ENCODE measurements at places on chromosomes 1 and 21.

DNA sequence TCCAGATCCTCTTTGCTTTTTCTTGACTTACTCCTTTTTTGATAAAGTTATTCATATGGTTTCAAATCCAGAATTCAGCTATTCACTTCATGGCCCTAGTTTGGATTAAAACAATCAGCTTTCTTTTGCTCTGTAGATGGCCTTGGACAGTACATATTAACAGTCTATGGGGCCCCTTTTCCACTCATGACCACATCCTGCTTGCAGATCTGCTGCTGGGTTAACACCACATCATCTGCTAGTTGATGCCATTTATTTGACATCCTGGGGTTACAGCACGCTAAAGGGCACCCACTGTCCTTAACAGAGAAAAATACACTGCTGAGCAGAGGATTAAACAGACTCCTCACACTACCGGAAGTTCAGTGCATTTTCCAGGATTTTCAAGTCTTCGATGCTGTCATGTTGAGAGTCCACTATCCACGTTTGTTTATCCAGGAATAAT lies 941 bp upstream of the IFI16 start:
- peak; percentile 36 for DNase-seq

DNA sequence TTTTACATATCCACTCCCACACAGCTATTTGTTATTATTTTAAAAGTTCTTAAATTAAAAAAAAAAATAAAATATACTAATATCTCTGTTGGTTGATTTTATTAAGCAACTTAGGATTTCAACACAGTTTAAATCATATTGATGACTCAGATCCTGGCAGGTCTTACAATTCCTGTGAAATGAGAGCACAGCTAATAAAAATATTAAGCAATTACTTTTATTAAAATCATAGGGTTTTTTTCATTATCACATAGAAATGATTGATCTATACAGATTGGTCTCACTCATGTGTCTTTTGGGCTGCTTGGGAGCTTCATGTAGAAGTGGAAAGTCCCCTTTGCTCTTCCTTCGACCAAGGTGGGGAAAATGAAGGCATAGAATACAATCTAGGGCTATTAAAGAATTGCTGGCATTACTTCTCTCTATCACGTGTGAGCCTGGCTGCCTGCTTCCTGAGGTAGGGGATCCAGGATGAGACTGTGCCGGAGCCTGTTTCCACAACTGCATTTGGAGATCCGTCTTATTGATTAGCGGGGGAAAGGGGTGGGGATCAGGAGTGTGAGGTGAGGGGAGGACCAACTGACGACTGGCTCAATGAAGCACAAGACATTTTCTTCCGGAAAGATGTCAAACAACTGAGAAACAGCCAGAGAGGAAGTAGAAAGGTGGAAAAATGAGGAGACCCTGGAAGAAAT lies 858.0 kb downstream of the USP25 start:
- no peak for DNase-seq

- DNase-seq: no peak
These were observed 30.8 kb downstream of the KCNA3 start for GRCh38 chr1:110643879-110644472.

GRCh38 chr1:204370176-204370575 lies 10.4 kb upstream of the PLEKHA6 start:
- DNase-seq: no peak

GRCh38 chr1:18245647-18246046 lies 138.0 kb downstream of the IGSF21 start:
- no peak for DNase-seq

DNA sequence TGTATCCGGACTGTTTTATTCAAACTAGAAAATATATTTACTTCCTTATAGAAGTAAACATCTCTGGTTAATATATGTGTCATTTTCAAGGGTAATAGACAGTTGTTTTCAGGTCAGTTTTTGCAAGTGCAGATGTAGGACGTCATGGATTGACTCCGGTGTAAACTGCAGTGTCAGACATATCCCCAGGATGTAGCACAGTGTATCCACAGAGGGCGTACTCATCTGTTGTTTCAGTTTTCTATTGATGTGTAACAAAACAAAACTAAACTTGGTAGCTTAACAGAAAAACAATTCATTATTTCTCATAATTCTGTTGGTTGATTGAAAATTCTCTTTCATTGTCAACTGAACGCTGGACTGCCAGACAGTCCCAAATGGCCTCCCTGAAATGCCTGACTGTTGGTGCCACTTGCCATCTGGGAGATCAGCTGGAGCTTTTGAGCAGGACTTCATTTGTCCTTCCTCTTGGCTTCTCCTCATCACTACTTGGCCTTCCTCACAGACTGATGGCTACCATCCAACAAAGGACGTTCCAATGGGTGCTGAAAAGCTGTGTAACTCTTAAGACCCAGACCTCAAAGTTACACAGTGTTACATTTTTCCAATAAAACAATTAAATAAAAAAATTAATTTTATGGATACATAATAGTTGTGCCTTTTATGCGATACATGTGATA lies 181.6 kb downstream of the NCAM2 start:
- no peak for DNase-seq

- DNase-seq: peak; percentile 3
These were observed 852 bp downstream of the KTI12 start for GRCh38 chr1:52032785-52033131.

- DNase-seq: no peak
These were observed 29.1 kb downstream of the LAMB3 start for GRCh38 chr1:209622841-209623829.

DNA sequence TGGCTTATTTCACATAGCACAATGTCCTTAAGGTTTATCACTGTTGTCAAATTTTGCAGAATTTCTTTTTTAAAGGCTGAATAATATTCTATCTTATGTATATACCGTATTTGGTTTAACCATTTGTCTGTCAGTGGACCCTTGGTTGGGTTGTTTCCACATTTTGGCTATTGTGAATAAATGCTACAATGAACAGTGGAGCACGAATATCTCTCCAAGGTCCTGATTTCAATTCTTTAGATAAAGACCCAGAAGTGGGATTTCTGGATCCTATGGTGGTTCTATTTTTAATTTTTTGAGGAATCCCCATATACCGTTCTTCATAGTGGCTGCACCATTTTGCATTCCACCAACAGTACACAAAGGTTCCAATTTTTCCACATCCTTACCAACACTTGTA lies 5.8 kb upstream of the ZBTB17 start:
- DNase-seq: no peak

DNA sequence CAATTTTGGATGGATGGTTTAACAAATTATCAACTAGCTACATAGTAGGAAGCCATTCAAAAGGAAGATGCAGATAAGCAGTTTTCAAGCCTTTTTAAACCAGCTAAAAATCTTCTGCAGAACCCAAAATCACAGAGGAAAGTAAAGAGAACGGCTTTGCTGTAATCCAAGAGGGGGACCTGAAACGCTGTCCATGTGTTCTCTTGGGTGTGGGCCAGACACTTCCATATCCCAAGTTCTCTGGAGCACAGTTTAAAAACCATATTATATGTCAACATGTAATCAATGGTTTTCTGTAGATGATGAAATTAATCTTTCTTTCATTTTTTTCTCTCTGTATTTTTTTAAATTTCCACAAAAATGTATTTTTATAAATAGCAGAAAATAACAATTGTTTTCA lies 90.5 kb downstream of the SELENOF start:
- DNase-seq: no peak

- no peak for DNase-seq
These were observed 141.2 kb downstream of the PGBD5 start for GRCh38 chr1:230284891-230285290.

DNA sequence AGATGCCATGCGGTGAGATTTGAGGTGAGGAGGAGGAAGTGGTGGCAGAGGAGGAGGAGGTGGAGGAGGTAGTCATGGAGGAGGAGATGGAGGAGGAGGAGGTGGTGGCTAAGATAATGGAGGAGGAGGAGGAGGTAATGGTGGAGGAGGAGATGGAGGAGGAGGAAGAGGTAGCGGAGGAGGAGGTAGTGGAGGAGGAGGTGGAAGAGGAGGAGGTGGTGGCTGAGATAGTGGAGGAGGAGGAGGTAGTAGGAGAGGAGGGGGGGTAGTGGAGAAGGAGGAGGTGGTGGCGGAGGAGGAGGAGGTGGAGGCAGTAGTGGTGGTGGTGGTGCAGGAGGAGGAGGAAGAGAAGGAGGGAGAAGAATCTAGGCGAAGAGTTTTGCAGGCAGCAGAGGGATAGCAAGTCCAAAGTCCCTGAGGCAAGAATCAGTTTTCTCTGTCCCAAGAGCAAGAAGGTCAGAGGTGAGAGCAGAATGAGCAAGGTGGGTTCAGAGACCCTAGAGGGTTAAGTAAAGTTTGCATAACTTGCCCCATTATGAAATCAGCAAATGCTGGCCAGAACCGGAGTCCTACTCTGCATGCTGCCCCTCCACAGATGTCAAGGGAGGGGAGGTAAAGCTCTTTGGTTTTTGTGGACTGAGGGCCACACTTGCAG lies 38.9 kb upstream of the GNPAT start:
- no peak for DNase-seq

GRCh38 chr1:12370333-12370975 lies 140.6 kb downstream of the VPS13D start:
- DNase-seq: no peak

DNA sequence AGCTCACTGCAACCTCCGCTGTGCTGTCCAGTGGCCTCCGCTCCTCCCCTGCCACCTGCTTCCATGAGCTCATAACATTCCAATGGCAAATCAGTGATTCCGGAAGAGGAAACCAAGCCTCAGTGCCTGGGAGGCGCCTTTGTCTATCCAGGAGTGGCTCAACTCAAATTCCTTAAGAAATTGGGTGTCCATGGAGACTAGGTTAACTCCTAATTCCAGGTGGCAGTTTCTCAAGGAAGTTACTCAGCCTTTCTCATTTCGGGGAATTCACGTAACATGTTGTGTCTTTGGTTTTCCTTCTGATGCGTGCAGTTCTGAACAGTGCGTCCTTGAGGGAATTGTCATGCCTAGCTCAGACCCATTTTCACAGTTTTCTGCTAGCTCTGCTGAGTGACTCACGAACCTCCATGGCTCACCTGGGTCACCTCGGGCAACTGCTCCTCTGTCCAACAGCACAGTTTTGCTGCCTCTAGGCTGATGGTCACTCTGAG lies 89.9 kb upstream of the DSCAM start:
- no peak for DNase-seq

DNA sequence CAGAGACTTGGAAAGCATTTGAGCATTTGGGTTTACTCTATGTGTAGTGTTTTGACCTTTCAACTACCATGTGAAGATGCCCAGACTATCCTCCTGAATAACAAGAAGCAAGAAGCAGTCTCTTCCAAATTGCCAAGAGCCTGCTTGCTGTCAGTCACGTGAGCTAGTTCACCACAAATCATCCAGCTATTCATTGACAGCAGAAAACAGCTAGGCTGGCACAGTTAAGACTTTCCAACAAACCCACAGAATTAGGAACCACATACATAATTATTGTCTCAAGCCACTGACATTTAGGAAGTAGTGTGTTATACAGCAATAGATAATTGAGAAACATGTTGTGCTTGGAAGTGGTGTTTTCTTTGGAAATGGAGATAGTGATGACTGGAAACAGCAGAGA lies 1652.0 kb downstream of the NCAM2 start:
- no peak for DNase-seq

DNA sequence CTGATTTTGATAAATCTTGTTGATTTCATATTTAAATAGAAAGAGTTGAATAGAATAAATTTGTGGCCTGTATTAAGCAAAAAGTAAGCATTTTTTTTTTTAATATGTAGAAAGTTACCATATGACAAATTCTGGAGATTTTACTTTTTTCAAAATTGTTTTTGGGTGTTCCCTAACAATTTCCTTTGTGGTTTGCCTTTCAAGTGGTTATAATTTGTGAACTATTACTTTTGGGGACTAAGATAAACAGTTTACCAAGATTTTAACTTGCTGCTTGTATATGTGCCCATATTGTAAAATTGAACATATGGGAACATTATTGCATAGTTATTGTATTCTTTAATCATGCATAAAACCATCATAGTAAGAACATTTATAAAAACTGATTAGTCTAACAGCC lies 34.6 kb downstream of the SLC30A7 start:
- DNase-seq: no peak

- DNase-seq: no peak
These were observed 615 bp downstream of the CLIC4 start for GRCh38 chr1:24745711-24746413.

DNA sequence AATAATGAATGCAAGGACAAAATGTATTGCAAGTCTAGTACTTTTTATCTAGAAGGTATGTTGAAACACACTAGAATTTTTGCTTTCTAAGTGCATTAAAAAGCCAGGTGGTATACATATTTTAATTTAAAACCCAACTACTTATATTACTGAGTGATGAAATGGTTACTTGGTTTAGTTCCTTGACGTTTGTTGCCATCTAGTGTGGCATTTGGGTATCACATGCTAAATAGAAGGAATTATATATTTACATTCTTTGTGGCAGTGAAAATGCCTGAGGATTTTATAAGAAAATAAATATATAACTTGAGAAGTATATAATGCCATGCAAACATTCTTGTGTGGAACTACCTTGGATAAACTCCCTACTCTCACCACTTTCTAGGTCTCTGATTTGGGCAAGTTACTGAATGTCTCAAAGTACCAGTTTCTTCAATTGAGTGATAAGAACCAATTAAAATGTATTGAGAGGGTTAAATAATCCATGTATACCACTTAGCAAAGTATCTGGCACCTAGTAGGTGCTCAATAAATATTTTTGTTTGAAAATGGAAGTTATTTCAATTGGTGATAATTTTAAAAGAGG lies 69.6 kb downstream of the SDCCAG8 start:
- peak; percentile 12 for DNase-seq

- DNase-seq: no peak
These were observed 37.0 kb downstream of the SERBP1 start for GRCh38 chr1:67393240-67393639.

GRCh38 chr1:229283183-229283611 lies 12.3 kb downstream of the RAB4A start:
- DNase-seq: no peak

GRCh38 chr1:11924334-11925195 lies 1.7 kb downstream of the KIAA2013 start:
- no peak for DNase-seq

DNA sequence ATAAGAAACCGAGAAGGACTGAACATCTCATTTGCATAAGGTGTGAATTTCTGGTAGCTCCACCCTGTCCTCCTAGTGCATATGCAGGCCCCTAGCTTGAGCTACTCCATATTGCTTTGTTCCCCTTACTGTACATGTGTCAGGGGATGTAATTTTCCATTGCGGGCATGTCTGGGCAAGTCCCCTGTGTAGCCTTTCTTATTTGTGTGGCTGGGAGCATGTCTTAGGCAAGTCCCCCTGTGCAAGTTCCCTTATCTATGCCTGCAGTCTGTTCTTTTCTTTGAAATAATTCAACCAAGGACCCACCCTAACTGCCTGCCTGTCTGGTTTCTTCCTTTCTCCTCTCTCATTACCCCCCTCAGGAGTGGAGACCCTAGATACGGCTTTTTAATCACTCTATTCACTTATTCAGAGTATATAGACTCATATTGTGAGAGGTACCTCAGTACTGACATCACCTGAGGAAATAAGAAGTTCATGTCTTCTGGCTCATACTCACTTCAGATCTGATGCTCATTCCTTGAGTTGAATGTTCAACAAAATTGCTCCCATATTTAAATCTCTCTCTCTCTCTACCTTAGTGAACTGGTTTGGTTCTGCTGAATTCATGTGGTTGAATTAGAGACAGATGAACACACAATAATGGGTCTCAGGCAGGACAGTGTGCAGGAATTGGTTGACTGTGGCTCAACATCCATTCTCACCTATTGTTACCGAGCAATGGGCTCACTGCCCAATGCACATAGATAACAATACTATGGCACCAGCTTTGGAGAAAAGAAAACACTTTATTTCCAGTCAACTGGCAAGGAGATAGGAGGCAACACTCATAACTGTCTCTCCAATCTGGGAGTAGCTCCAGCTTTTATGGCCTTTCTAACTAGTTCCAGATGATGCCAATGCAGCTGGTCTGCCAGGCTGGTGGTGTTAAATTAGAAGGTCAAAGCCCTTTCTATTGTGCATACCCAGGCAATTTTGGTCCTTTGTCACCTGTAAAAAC lies 27.9 kb upstream of the NPL start:
- no peak for DNase-seq

Data from effector CD4-positive, alpha-beta T cell (primary cell).